Prostate gland (tissue), 2 donors: ENCODE measurements at places on chromosomes 13 and 19.

GRCh38 chr13:50766013-50766412, 77.5 kb downstream of the DLEU7 start:
- no peak for DNase-seq

DNA sequence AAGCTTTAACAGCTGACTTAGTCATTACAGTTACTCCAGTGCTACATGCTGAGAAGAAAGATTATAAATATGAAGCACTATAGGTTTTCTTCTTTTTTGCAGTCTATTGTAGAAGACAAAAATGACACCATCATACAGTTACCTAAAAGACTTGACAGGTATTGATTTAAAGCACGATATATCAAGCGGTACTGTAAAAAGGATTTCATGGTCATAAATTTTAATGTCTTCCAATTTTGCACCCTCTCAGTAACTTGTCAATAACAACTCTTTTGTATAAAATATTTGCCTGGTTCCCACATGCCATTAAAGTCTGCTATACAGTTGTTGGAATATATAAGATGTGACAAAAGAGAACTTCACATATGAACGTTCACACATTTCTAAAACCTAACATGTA, 102.8 kb downstream of the ZIC5 start:
- DNase-seq, result no peak

DNA sequence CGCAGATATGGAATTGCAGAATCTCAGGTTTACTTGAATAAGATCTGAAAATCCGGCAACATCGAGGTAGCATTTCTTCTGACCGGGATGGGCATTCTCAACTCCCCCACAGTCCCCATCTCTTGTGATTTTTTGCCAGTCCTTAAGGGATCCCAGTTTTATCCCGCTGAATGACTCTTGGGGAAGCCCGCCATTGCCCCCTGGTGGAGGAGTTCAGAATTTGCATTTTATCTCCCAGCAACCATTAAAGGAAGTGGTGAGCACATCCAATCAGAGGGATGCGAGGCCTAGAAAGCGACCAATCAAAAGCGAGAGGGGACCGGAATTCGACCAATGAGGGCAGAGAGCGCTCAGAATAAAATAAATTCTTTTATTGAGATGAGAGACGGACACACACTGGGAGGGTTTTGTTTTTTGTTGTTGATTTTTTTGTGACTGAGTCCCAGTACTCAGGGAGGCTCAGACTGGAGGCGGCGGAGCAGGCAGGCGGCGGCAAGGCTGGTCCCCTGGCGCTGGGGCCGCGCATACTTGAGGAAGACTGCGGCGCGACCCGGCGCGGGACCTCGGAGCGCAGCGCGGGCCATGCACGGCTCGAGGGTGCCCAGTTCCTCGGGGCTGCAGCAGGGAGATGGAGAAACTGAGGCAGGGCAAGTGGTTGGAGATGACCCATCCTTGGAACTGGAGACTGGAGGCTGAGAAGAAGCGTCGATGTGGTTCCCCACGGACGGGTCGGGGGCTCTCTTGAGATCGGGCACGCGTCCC, 3.9 kb upstream of the TTC9B start:
- peak; percentile 72 for DNase-seq

- DNase-seq, result peak; percentile 33
These were observed 113.2 kb downstream of the TM9SF2 start for GRCh38 chr13:99614465-99614885.

GRCh38 chr19:53965091-53965490, 2.4 kb downstream of the CACNG8 start:
- no peak for DNase-seq

DNA sequence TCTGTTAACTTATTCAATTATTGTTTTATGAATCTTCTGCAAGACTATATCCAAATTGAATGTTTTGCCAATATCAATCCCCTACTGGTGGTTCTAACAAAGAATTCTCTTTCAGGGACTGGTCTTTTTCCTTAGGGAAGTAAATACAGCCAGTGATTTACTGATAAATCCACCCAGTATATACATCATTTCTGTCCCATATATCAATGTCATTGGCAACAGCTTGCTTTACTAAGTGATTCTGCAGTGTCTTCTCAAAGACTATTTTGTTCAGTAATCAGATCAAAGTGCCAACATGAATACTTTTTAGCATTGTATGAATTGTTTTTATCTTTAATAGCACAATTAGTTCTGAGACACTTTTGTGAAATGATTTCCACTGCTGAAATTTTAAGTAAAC, 114.0 kb upstream of the OBI1 start:
- no peak for DNase-seq

DNA sequence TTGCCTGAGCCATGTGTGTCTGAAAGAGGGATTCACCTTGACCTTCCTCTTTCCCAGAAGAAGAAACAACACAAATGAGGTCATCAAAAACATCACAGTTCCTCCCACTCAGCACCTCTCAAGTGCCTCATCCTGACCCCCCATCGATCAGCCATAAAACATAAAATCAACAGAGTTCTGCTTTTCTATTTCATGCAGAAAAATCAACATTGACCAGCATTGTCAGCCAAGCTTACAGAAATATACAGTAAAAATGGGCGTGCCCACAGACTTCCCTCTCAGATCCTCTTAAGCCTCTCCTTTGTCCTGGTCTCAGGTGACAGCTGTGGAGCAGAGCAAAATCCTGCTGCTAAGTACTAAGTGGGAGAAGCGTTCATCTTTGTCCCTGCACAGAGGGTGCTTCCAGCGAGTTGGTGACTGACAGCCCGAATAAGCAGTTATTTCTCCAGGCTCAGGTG, 213.3 kb downstream of the OLFM4 start:
- DNase-seq, result no peak

DNA sequence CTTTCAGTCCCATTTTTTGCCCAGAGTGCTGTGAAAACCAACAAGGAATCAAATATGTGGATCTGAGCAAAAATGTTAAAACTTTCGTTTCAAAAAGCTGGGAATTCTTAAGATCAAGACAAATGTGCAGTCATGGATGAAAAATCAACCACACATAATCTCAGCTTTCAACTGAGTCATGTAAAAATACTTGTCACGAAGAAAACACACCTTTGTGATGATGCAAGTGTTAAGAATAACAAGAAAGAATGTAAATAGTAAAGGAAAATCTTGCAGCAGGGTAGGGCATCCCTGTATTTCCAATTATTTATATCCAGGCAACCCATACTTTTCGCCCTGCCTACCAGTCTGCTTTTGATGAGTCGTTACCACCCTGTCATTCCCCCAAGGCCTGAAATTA, 27.4 kb upstream of the DCLK1 start:
- no peak for DNase-seq

DNA sequence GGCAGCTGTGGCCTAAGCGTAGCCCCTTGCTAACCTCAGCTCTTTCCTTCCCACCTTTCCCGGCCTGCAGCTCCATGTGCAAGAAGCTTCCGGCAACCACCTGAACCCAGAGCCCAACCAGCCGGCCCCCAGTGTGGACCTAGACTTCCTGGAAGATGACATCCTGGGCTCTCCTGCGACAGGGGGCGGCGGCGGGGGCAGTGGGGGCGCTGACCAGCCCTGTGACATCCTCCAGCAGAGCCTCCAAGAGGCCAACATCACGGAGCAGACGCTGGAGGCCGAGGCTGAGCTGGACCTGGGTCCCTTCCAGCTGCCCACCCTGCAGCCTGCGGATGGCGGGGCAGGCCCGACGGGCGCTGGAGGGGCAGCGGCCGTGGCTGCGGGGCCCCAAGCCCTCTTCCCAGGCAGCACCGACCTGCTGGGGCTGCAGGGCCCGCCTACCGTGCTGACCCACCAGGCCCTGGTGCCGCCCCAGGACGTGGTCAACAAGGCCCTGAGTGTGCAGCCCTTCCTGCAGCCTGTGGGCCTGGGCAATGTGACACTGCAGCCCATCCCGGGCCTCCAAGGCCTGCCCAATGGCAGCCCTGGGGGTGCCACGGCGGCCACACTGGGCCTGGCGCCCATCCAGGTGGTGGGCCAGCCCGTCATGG, 33.8 kb upstream of the EHD2 start:
- DNase-seq, result no peak

DNA sequence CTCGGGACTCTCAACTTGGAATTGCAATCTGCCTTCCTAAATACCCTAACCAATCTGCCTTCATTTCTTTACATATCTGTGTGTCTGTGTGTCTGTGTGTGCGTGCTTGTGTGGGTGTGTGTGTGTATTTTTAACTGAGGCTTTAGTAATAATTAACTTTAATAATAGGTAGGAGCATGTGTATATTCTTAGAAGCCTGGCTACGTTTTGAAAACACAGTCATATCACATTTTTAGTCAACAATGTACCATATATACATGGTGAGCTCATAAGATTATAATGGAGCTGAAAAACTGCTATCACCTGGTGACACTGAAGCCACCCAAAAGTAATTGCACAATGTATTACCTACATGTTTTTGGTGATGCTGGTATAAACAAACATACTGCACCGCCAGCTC, 65.4 kb upstream of the ATXN8OS start:
- DNase-seq, result no peak

- no peak for DNase-seq
These were observed 1331.5 kb upstream of the PCDH20 start for GRCh38 chr13:62747152-62747551.

DNA sequence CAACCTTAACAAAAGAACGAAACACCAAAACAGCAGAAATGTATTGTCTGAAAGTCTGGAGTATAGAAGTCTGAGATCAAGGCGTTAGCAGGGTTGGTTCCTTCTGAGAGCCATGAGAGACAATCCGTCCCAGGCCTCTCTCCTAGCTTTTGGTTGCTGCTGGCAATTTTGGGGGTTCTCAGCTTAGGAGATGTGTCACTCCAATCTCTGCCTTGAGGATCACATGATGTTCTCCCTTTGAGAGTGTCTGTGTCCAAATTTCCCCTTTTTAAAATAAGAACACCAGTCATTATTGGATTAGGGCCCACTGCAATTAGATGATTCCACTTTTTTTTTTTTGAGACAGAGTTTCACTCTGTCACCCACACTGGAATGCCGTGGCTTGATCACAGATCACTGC, 10.1 kb downstream of the KCNN1 start:
- no peak for DNase-seq

DNA sequence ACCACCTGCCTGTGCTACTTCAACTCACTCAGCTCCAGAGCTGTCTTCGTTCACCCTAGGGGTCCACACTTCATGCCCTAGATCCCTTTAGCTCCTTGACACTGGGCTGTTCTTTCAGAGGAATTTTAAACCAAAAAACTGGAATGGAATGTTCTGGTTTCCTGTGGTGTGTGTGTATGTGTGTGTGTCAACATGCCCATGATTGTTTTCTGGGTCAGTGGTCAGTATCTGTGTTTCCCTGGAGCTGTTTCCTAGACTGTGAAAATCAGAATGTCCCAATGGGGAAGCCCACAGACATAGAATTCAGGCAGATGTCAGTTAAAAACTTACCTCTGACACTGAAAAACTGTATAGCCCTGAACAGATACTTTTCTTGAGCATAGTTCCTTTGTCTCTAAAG, 1.3 kb downstream of the PMIS2 start:
- DNase-seq, result no peak

DNA sequence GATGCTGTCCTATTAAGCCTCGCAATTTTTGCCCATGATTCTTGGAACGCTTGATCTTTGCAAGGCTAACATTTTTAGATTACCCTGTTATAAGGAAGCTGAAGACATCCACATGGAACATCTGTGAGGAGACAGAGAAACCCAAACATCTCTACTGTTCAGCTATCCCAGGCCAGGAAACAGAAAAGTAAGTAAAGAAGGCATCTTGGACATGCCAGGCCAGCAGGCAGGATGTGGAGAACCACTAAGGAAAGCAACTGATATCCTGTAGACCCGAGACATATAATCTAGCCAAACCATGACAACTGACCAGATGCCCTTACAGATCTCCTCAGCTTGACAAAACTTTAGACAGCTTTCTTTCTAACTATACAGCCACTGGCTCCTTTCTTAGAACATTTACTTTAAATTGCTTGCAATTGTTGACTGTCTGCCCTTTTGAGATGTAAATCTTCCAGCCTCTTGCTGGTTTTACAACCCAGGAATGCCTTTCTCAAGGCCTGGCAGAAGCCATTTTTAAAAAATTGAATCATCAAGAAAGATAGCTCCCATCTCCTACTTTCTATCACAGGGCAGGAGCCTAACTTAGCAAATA, 255.8 kb upstream of the DACH1 start:
- no peak for DNase-seq

DNA sequence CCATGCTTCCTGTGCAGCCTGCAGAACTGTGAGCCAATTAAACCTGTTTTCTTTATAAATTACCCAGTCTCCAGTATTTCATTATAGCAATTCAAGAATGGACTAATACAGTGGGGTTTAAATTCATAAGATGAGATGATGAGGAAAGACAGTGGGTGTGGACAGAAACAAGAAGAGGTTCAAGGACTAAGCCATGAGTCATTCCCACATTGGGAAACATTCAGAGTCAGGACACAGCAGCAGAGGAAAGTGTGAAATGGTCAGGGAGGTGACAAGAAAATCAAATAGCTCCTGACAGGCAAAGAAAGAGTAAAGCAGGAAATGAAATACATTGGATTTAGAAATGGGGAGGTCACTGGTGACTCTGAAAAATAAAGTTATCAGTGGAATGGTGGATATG, 9.1 kb downstream of the ZNF841 start:
- DNase-seq, result no peak

DNA sequence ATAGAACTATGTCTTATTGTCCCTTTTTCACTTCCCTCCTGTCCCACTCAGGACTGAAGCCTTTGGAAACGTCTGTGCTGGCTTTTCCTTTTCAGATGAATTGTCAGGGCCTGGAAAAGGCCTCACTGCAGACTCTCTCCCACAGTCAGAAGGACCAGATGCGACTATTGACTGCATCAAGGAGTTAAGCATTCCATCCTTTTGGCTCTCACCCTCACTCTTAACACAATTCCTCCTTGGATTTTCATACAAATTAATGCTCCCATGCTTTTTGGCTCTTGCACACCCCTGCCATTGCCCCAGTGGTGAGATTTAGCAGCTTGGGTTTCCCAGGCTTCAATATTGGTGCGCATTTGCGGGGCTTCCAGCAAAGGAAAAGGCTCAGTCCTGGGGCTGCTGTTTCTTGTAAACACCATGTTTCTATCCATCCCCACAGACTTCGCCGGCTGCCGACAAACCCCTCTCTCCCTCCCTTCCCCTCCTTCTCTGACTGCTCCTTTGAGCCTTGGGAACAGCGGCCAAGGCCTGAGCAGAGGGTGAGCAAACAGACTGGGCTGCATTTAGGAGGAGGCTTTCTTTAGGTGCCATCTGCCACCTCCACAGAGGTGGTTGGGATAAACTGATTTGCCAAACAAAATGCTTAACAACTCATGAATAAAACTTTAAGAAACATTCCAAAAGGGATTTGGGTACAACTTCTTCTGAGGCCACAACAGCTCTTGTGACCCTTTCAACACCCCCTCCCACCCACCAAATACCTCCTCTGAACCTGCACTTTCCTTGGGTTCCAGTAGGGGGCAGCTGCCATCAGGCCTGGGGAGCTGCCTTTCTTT, 48.6 kb upstream of the PCDH8 start:
- no peak for DNase-seq

- DNase-seq, result no peak
These were observed 5.3 kb downstream of the DENND1C start for GRCh38 chr19:6476155-6476895.

DNA sequence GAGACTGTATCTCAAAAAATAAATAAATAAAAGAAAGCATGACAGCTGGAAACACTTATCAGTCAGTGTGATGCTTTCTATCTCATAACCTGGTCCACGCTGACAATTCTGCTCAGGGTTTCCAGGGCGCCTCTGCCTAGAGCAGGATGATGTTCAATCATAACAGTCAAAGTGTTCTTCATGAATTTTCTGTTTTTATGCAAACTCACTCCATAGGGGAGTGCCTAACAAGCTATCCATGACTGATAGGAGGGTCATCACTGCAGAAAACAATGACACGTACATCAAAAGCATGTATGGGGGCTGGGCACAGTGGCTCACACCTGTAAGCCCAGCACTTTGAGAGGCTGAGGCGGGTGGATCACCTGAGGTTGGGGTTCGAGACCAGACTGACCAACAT, 41.4 kb upstream of the ZNF83 start:
- no peak for DNase-seq
